ENCODE measurements at places on chromosomes 2 and 18.
A peak's percentile ranks its signal among the peaks of the same experiment; 100 is the strongest.

DNA sequence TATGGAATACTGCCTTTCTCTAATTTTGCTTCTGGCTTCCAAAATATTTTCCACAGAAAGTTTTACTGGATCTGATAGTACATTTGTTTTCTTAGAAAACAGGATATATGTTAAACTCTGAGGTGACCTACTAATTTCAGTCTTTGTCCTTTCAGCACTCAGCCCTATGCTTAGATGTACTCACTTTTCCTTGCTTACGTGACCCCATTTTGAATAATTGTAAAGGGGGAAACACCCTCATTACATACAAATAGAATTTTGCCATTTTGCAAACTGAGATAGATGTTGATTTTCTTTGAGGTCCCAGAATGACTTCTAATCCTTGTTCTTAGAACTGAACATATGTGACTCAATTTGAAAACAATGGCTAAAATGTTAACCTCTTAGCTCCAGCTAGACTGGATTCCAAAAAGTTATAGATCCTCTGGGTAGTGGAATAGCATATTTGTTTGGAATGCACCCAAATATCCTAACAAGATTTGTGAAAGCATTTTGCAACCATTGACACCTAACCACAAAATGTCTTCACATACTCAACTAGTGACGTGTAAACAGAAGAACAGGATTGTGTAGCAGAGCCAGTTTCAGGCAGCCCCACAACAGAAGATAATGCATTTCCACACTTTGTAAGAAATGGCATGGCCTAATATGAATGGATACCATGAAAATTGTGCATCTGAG is 44.8 kb upstream of the EHBP1 start:
- no peak for DNase-seq

DNA sequence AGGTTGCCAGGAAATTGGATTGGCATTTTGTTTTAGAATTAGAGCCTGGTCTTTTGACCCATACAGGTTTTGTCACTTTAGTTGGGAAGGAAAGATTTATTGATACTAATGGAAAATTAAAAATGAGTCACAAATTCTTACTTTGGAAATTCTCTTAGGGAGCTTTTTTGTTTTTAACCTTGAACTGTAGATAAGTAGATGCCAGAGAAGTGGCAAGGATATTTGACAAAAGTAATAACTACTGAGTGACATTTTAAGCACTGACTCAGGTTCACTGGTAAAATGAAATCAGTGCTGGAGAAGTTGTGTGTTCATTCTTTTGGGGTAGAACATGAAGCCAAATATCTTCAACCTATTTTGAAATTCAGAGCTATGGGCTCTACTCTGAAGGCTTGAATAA is 56.5 kb downstream of the LDLRAD4 start:
- no peak for DNase-seq

- DNase-seq: no peak
Measured at GRCh38 chr2:201969241-201969937, 64.3 kb upstream of the FZD7 start.

- no peak for DNase-seq
Measured at GRCh38 chr2:108235577-108235976, 4.2 kb upstream of the SULT1C3 start.

DNA sequence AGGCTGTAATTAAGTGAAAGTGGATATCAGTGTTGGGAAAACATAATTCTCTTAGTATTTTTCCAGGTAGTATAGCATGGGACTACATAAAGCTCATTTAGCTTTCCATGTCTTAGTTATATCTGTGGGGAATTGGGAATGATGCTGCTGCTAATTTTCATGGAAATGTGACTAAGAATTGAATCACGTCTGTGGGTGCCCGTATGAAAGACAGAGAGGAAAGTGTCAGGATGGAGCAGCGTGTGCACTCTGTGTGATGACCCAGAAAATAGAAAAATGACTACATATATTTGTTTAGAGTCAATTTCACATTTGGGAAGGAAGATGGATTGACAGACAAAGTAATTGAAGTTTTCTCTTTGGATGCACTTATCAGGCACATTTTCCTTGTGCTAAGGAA is 212.1 kb downstream of the PTPRM start:
- no peak for DNase-seq

DNA sequence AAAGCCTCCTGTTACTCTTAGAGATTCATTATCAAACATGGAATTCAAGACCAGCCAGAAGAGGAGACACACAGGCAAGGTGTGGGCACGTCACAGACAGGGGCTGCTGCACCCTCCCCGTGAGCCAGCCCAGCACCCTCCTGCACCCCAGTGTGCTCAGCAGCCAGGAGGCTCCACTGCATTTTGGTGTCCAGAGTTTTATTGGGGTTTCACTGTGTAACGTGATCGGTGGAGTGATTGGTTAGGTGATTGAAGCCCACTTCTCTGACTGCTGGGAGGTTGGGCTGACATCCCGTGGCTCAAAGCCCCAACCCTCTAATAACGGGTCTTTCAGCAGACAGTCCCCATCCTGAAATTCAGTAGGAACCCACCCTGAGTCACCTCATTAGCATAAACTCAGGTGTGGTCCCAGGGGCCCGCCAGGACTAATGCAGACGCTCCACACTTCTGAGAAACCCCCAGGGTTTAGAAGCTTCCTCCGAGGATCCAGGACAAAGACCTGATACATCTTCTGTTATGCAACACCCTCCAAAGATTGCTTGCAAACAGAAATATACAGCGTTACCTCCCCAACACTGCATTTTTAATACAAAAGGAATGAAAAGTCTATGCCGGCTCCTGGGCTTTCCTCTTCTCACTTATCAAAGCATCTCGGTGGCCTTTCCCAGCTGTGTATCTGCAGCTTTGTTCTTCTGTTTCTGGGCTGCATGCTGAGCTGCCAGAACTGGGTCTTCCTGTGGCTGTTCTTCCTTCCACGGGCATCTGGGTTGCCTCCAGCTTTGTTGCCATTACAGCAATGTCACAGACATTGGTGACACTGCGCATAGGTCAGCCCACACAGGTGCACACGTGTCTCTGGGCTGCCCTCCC is 43.7 kb upstream of the SNED1 start:
- DNase-seq: no peak

DNA sequence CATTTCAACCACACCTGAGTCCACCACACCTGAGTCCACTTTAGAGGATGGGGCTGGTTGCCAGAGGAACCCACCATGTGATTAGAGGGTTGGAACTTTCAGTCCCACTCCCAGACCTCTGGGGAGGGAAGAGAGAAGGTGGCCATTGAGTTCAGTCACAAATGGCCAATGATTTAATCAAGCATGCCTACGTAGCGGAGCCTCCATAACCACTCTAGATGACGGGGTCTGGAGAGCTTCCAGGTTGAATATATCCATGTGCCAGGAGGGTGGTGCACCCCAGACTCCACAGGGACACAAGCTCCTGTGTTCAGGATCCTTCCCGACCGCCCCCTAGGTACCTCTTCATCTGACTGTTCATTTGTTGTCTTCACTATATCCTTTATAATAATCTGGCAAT is 53.3 kb downstream of the CYBRD1 start:
- no peak for DNase-seq

DNA sequence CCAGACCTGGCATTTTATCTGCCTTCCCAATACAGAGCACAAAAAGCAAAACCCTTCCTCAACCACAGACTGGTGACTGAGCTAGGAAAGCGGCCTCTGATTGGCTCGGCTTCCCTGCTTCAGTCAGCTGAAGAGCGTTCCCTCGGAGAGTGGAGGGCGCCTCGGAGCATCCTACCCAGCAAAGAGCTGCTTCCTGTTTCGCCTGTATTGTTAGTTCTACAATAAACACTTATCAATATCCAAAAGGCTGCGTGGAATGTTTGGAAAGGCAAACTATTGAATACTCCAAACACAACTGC is 125.0 kb downstream of the CACNB4 start:
- DNase-seq: no peak

- no peak for DNase-seq
Measured at GRCh38 chr2:128464456-128464855, 145.8 kb upstream of the HS6ST1 start.

GRCh38 chr2:168594778-168595177 is 138.7 kb downstream of the CERS6 start:
- no peak for DNase-seq

- no peak for DNase-seq
Measured at GRCh38 chr2:46798041-46798440, 117.6 kb downstream of the MCFD2 start.

- DNase-seq: no peak
Measured at GRCh38 chr2:8058652-8059051, 623.2 kb upstream of the ID2 start.

DNA sequence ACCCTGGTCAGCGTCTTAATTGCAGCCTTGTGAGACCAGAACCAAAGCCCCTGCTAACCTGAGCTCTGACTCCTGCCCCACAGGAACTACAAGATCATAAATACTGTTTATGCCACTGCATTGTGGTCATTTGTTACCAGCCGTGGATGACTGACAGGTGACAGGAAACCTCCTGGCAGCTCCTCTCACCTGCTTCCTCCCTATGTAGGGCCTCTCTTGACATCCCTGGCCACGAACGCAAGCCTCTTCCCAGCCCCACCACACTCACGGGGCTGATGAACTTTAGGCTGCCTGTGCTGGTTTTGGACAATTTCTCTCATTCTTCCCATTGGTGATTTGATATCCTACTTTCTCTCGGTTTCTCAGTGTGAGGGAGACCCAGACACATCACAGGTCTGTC is 357.2 kb upstream of the MYT1L start:
- DNase-seq: no peak

GRCh38 chr2:30380824-30381223 is 66.2 kb upstream of the LCLAT1 start:
- no peak for DNase-seq

- no peak for DNase-seq
Measured at GRCh38 chr2:145875016-145875415, 1355.1 kb upstream of the ZEB2 start.

GRCh38 chr2:66301022-66301766 is 133.7 kb upstream of the MEIS1 start:
- no peak for DNase-seq

GRCh38 chr2:102505290-102505689 is 32.3 kb downstream of the SLC9A4 start:
- DNase-seq: no peak

- no peak for DNase-seq
Measured at GRCh38 chr2:233486357-233486756, 80.2 kb downstream of the USP40 start.

DNA sequence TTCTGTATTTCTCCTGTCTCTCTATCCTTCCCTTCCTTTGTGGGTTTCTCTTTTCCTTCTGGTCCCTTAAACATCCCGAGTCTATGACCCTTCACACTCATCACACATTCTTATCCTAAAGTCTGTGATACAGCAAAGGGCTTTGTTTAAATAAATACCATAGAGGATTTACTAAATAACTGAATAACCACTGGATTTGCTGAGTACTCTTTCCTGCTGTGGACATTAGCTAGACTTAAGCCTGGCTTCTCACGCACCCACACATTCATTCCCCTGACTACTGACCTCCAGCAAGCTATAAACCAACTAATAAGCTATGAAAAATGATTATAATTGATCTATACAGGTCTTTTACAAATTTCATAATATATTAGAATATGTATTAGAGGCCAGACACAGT is 76.6 kb downstream of the COL4A3 start:
- DNase-seq: no peak

DNA sequence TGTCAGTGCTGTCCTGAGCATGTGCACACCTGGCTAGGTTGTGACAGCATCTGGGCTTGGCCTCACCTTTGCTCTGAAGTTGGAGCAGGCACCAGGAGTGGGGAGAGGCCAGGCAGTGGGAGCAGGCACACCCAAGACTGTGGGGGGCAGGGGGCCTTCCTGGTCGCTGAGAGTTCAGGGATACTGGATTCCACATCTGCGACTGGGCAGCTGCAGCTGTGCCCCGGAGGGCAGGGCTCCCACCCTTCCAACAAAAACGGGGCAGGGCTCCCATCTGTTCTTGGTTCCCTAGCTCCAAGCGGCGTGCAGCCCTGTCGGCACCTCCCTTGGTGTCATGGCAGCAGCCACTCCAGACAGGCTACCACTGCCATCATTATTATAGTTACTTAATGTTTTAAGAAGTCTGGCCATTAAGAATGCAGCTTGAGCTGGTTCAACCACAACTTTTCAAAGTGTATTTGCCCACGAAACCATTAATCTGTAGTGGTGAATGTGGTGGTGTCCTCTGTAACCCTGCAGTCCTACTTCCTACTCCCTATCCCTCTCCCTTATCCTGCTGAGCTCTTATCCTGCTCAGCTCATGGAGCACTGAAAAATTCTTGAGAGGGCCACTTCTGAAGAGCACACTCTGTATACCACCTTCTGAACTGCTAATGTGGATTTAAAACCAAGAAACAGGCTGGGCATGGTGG is 48.0 kb upstream of the RAB1A start:
- DNase-seq: no peak

DNA sequence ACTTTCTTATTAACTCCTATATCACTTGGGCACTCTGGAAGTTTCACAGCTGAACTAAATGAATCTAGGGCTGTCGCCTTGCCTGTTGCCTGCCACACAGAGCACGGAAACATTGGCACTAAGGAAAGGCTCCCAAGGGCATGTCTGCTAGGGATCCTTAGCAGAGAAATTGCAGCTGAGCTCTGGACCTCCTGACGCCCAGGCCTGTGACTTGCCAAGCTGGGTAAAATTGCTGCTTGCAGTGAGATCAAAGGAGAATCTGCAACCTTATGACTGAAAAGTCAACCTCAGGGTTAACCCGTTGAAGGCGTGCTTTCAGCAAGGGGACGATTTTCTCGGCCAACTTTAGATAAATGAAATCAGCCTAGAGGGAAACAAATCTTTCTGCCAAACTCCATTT is 189.8 kb downstream of the NCK2 start:
- DNase-seq: peak; percentile 49

DNA sequence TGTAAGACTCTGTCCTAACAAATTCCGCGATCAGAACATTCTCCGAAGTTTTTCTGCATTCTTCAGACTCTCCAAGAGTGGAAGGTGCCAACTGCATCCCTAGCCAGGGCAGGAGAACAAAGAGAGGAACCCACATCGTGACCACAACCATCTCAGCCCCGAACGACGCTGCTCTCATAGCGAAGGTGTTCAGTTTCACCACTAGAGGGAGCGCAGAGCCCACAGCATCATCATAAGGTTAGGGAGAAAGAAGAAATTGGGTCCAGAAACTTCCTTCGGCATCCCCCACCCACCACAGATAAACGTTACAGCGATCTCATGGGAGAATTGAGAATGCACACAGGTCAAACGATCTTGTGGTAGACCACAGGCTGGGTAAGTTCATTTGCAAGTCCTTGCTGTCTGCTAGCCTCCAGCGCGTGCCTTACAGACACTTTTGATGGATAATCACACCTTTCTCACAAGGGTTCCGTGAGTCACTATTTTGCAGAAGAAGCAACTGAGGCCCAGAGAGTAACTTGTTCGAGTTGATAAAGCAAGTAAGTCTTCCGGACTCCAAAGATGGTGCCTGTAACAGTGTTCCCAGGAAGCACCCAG is 53.7 kb upstream of the ARL4C start:
- DNase-seq: peak; percentile 53

Measured in CD4-positive, alpha-beta T cell treated with Interleukin-4 for 4 hours (primary cell).